ENCODE measurements at places on chromosomes 5 and 9. TPM values are rescaled to one million over a fixed set of nuclear protein-coding genes. Genes with fewer than 3 reads are reported as not detected.

- peak; percentile 2 for DNase-seq
Measured at GRCh38 chr9:20253635-20254034, 368.7 kb downstream of the MLLT3 start.

GRCh38 chr9:113632776-113633590 is 169.5 kb downstream of the RGS3 start:
- DNase-seq, result peak; percentile 82

- DNase-seq, result peak; percentile 66
Measured at GRCh38 chr5:177472460-177473442, 683 bp downstream of the DBN1 start.

GRCh38 chr9:92949266-92949982 is 2.1 kb downstream of the FGD3 start:
- no peak for DNase-seq

Gene FCN2
- total RNA-seq, result not detected

All from Daoy (cell line).